ENCODE measurements at places on chromosomes 1 and 21.

GRCh38 chr1:231139659-231140654 is 21.9 kb upstream of the TRIM67 start:
- DNase-seq = no peak

DNA sequence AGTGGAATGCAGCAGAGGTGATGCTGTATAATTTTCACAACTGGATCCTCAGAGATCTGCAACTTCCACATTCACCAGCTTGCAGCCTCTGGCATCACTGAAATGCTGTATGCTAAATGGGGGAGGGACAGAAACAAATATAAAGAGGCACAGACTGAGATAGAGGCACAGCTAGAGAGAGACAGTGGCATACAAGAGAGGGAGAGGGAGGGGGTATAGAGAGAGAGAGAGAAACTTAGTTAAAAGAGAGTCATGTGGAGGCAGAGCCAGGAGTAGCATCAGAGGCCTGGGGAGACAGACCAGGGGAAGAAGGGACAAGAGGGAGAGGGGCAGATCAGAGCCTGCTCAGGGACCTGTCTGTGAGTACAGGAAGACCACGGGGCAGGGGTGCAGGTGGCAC is 84.5 kb upstream of the GRIK3 start:
- no peak for DNase-seq

GRCh38 chr1:157842939-157843338 is 1.3 kb upstream of the CD5L start:
- no peak for DNase-seq

GRCh38 chr1:115815694-115816093 is 25.2 kb downstream of the NHLH2 start:
- DNase-seq = no peak

- no peak for DNase-seq
Measured at GRCh38 chr1:40344597-40344996, 27.5 kb upstream of the COL9A2 start.

DNA sequence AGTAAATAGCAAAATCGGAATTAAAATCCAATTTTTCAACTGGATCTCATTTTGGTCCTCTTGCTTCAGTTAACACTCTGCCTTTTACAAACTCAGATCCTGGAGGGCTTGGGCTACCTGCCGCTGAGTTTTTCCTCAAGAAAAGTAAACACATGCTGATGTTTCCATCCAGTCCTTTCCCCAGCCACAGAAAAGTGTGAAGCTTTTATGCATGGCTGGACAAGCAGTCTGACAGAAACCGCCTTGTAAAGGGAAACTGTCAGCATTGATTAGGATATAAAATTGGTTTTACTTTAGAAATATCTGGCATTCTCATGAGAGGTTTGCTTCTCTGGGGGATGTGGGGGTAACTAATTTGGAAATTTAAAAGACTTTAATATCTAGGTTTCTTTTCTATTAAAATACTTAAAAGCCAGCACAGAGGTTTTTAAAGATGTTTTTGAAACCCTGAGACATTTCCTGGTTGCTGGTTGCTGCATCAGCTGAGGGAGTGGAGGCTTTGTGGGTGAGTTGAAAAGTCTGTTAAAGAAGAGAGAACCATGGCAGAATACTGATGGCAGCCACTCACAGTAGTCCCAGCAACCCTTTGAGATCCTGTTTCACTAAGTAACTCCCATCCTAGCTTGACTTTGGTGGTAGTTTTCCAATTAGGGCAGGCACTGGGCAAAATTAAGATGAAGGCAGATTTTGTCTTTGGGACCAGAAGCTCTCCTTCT is 238.3 kb downstream of the PAPPA2 start:
- DNase-seq = no peak

DNA sequence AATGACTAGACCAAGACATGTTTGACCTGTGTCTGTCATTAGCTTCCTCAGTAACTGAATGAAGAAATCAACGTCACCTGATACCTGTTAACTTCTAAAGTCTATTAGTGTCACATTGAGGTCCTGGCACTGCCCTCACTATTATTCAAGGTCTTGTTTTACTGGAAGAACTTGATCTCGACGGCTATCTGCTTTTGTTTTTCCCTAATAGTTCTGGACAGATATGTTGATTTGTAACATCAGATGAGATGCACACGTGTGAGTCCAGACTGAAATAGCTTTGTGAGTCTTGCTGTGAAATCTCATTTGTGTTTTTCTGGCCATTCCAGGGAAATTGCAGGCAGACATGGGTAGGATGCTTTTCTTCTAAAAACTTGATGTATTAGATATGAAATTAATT is 159.2 kb downstream of the RYR2 start:
- DNase-seq = no peak

DNA sequence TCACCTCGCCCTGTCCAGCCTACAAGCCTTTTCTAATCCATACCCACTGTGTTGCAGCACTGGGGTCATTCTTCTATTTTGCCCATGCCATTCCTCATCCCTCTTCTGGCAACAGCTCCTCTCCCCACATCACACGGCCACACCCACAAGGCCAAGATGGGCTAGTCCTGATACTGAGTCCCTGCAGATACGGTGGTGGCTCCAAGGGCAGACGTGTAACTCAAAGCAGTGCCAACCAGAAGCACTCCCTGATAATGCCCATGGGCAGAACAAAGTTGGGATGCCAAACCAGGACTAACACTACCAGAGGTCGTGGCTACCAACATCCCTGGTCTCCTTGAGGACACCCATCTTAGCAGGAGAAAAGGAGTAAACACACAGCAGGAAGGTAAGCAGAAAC is 64.8 kb downstream of the APP start:
- no peak for DNase-seq

GRCh38 chr1:78044796-78045562 is 787 bp upstream of the GIPC2 start:
- no peak for DNase-seq

- no peak for DNase-seq
Measured at GRCh38 chr21:33113131-33113530, 43.2 kb downstream of the OLIG1 start.

DNA sequence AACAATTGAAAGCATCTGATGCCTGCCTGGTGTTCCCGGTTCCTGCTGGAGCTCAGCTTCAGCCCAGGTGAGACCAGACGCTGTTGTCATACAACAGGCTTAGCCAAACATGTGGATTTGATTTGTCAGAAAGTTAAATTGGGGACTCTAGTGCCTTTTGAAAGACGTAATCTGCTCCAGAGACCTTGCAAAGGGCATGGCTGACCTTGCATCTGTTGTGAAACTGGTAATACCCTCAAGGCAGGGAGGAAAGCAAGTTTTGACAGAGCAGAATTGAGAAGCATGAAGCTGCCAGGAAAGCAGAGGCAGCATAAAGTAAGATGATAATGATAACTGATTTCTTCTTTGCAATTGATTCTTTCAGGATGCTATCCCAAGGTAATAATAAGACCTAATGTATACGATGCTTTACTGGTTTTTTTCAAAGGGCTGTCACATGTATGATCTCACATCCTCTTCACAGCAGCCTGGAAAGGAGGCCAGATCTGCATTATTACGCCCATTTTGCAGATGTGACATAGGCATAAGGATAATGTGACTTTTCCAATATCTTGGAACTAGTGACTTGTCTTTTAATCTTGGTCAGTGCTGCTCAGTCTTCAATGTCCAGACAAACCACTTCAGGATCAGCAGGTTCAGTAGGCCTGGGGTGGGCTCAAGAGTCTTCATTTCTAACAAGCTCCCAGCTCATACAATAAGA is 24.7 kb upstream of the CNN3 start:
- DNase-seq = no peak

DNA sequence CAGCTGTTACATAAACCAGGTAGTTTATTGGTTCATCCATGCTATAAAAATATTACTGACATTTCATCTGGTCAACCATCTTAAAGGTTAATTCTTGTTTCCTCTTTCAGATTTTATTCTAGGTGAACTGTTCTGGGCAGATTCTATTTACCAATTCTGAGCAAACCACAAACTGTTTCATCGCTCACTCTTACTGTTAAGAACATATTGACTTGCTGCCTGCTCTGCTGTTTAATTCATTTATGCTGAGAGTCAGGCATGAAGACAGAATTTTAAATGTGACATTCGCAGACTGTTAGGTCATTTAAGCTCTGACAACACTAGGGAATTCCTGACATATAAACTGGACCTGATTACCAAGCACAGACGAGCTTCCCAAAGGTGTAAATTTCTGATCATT is 98.3 kb downstream of the PIGK start:
- DNase-seq = no peak

- no peak for DNase-seq
Measured at GRCh38 chr1:222653178-222653827, 35.4 kb downstream of the MIA3 start.

DNA sequence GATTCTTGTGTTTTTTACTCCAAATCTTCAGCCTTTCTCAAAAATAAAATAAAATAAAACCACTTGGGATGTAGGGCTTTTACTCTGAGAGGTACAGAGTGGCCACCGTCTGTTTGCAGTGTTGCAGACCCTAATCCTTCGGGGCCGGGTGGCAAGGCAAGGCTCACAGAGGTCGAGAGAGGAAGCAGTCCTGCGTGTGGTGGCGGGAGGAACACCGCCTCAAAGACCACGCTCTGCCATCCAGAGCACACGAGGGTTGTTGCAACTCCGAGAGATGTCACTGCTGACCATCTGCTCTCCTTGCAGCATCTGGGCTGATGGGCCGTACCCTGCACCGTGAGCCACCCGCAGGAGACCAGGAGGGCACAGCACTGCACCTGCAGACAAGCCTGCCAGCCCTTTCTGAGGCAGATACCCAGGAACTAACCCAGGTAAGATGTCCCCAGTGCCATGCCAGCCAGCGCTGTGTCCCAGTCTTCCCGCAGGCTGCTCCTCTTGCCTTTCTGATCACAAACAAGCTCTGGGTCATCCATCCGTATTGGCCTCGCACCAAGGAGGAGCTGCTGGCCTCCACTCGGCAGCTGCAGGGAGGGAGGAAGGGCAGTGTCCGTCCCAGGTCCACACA is 31.5 kb downstream of the SNAP47 start:
- DNase-seq = no peak

Data from NCI-H446 treated with DMSO at 0.1 percent for 48 hours (cell line).